ENCODE measurements at places on chromosomes 3 and 15. TPM values are rescaled to one million over a fixed set of nuclear protein-coding genes. Genes with fewer than 3 reads are reported as not detected.

BSN gene
- 2.7 TPM for total RNA-seq

INSYN1 gene
- total RNA-seq: 1.3 TPM

ZNF774 gene
- total RNA-seq: 2.0 TPM

GRCh38 chr3:122967356-122967755 is 60.2 kb downstream of the SEMA5B start:
- DNase-seq: no peak

DNA sequence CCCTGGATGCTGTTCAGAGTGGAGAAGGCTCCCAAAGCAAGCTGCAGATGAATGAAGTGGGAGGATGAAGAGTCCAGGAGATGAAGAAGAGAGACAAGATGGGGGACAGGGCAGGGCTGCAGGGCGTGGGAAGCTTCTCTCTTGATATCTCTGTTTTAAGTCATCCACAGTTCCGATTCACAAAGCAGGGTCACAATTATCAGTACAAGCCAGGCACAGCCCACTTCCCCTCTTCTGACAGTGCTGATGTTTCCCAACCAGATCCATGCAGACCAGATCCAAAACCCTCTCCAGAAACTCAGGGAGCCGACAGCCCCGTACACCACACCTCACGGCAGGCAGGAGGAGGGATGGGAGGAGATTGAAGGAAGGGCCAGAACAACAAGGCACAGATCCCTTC is 31.1 kb downstream of the NTRK3 start:
- no peak for DNase-seq

- no peak for DNase-seq
Observed at GRCh38 chr3:168596175-168596823, 500.6 kb upstream of the GOLIM4 start.
